ENCODE measurements at places on chromosomes 11 and 22.

DNA sequence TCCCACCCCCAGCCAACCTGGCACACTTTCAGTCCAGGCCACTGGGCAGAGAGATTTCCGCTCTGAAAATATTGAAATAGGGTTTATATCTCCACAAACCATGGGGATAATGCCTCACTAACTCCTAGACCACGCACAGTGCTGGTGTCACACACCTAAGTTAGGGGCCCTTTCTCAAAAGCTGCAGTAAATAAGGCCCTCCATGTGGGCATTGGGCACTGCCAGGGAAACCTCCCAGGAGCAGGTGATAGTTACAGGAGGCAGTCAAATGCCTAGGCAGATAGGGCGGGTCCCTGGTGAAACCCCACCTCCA lies 3.1 kb upstream of the IL10RA start:
- no peak for DNase-seq

DNA sequence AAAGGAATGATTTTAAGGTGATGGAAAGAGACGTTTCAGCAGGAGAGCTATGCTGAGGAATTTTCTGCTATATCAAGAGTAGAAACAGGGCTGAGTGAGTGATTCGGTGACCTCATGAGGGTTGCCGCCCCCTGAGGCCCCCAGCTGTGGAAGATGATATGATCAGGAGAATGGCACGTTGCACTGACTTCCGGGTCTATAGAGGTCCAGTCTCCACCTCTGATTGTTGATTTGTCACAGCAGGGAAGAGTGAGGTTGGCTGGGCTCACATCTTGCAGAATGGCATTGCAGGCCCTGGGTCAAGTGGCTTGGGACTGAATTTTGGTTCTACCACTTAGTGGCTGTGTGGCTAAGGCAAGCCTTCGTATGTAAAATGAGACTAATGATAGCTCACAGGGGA lies 205.1 kb downstream of the SNX19 start:
- DNase-seq: no peak

DNA sequence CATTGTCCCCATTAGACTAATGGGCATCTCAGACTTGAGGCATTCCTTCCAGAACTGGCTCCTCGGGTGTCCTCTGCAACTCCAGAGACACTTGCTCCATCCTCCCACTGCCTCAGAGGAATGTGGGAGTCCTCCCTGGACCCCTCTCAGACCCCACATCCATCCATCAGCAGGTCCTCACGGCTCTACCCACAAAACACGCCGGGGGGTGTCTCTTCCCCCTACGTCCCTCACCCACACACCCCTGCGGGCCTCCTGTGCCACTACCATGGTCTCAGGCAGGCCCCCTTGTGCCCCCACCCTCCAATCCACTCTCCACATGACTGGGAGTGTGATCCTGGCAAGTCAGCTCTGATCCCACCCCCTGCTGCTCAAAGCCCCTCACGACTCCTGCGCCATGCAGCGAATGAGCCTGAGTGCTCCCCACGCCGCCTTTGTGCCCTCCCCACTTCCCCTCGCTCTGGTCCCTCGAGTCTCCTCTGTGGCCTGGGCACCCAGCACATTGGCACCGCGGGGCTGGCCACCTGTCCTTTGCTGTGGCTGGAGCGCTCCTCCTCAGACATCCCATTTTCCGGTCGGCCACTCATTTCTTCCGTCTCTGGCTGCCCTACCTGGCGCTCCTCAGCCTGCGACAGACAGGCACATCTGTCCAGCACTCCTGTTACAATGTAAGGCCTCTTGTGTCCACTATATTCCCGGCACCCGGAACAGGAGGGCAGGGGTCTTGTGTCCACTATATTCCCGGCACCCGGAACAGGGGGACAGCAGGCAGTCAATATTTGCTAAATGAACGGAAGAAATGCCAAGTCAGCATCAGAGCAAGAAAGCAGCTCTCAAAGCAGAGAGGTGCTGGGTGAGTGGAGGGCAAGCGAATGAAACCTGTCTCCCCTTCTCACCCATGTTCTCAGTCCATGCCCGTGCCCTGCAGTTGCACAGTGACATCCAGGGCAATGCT lies 14.2 kb upstream of the MOB2 start:
- DNase-seq: no peak

- DNase-seq: no peak
These were observed 14.5 kb downstream of the MUC2 start for GRCh38 chr11:1088927-1089737.

DNA sequence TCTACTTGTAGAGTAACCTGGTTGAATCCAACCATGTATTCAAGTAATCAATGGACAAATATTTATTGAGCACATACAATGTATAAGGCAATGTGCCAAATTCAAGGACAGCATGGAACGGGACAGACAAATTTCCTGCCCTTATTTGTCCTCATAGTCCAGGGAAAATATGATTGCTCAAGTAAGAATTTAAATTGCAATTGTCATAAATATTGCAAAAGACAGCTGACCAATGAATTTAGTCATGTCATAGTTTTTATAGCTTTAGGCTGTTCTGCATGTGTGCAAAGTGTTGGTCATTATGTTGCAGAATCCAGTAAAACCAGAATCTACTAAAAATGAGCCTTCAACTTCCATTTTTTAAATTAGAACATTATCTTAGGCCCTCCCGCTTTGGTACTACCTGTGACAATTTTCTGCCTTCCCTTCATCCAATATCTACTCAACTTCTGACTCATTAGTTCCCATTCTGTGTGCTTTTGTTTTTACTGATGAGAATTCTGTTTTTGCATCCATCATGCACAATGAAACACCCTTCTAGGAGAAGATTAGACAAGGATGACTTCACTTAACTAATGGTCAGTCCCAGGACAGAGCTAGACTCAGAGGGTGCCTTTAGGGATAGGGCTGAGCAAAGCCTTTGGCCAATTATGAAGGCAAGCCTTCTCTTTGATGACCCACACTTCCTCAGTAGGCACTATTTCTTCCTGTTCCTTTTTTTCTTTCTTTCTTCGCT lies 45.8 kb upstream of the FIBIN start:
- DNase-seq: no peak

GRCh38 chr11:134573857-134574256 lies 161.8 kb upstream of the B3GAT1 start:
- DNase-seq: no peak

DNA sequence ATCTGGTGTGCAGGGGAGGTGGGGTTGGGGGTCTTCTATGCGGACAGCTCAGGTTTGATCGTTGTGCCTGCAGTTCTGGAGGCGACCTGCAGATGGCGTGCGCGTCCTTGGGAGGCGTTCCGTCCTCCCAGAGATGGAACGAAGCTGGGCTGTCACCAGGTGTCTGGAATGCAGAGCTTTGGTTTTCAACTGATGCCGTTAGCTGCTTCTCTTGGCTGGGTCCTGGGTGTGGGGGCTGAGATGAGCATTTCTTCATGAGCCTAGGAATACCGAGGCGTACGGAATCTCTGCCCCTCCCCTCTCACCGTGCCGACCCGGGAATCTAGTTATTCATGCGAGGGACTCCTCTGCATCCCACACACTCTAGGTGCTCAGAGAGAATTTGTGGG lies 98.6 kb downstream of the CEP164 start:
- DNase-seq: peak; percentile 16

- DNase-seq: no peak
These were observed 83.1 kb upstream of the MTNR1B start for GRCh38 chr11:92886243-92886905.

DNA sequence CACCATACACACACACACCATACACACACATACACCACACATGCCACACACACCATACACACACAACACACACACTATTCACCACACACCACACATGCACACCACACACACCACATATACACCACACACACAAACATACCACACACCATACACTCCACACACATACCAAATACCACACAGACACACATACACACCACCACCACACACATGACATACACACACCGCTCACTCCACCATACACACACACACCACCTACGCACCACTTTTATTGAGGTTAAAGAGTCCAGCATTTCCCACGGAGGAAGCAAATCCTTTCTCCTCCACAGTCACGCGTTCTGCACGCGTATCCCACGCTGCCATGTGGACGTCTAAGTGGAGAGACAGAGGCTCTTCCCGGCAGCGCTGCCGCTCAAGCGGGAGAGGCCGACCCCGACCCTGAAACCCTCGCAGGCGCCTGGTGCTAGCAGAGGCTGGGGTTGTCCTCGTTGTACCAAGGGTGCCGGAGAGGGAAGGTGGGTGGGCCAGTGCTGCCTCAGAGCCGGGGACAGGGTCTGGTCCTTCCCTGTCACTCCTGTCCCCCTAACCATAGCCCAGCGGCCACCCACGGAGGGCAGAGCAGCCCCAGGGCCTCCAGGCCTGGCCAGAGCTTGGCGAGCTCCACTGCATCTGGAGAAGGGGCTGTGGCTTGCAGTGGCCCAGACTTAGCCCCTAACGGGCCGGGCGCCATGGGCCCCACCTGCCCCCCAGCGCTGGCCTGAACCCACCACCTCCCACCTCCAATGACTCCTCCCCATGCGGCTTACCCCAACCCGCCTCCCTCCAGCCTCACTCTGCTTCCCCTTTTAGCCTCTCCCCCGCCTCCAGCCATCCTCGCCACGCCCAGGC lies 1495.0 kb downstream of the BRD1 start:
- DNase-seq: no peak

DNA sequence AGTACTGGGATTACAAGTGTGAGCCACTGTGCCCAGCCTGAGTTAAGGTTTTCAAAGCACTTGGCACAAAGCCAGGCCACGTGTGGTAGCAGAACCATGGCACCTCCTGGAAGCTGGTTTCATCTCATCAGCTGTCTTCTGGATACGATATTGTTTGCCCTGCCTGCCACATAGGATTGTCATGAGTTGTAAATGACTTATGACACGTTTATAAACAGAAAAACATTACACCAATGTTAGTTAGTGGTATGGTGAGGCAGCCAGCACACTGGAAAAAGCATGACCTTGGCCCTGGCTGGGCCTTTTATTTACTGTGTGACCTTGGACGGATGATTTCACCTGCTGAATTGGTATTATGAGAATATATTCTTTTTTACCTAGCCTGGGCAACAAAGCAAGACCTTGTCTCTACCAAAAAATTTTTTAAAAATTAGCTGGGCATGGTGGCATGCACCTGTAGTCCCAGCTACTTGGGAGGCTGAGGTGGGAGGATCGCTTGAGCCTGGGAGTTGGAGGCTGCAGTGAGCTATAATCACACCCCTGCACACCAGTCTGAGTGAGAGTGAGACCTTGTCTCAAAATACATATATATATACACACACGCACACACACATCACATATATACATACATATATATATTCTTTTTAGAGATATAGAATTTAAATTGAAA lies 24.0 kb upstream of the MYH9 start:
- DNase-seq: no peak

DNA sequence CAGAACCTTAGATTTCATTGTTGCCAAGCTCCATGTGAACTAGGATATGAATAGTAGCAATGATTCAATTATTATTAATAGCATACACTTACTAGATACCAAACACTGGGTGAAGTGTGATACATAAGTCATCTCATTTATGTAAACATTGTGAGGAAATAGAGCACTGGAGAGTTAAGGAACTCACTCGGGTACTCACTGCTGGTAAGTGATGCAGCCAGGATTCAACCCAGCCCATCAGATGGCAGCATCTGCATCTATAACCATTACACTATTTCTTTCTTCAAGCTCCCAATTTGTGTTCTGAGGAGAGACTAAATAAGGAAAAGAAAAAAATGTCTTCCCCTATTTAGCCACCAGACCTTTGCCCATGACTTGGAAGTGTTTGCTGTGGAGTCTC lies 10.2 kb upstream of the ALG8 start:
- DNase-seq: no peak

DNA sequence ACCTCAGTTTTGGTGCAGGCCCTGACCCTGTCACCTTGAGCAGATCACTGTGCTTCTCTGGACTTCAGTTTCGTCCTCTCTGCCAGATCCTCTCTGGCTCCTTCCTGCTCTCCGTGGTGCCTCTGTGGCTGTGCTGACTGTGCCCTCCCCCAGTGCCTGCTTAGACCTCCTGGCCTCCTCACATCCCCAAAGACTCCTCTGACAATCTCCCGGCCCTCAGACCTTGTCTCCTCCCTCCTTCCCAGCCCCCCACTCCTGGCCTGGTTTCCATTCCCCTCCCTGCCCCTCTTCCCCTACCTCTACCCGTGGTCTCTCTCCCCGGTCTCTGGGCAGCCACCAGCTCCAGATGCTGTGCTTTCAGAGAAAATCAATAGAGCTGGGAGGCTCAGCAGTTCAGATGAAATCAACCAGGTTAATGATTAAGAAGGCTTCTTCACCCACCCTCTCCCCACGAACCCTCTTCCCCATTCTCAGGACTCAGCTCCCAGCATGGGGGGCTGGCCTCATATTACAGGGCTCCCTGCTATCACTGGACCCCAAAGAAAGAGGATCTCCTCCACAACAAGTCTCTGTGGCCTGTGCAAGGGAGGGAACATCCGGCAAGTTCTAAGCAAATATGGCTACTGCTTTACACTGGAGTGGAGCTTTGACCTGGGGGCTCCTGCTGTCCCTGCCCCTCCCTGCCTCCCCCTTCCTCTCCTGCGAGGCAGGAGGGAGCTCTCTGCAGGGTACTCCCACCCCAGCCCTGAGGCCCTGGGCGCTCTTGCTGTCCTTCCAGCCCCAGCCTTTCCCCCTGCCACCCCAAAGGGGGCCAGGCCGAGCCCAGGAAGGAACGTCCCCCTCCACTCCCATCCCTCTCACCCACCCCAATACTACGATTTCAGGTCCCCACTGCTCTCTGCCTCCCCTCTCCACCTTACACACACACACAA lies 8.5 kb downstream of the BACE1-AS start:
- DNase-seq: no peak

DNA sequence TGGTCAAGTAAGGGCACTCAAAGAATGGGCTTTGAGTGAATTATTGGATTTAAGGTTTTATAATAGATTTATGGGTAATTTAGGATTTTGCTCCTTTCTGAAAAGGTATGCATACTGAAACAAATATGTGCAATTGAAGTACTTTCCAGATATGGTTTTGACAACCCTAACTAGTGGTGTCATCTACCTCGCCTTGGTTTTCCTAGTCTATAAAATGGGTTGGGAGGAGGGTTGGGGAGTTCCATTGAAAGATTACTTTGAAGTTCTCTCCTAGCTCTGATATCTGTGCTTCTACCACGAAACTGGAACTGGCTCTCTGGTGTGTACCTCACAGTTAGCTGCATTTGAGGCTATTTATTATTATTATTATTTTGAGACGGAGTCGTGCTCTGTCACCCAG lies 431 bp upstream of the SPTBN2 start:
- DNase-seq: no peak

DNA sequence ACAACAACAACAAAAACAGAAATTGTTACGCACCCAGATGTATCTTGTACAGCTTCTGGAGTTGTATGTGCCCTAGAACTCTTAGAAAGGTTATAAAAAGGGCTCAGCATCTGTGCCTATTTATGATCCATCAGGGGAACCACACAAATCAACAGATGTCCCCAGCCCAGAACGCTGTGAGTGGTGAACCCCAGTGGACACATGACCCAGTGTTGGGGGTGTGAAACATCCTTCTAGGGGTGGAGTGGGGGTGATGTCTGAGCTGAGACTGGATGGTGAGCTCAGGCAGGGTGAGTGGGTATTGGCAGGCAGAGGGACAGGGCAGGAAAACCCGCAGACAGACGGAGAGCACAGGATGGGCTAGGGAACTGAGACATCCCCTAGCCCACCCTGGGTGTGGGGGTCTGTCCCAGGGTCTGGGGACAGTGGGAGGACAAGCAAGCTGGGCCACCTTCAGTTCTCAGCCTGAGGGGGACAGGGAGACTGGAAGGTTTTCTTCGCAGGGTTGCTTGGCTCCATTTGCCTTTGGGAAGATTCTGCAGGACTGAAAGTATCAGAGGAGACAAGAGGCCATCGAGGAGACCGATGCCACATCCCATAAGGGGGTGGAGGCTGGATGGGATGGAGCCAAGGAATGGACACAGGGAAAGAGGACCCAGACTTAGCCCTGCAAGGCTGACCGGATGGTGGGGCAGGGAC lies 5.8 kb upstream of the EMID1 start:
- no peak for DNase-seq

- DNase-seq: no peak
These were observed 30.3 kb downstream of the KREMEN1 start for GRCh38 chr22:29103121-29103520.
